ENCODE measurements at places on chromosomes 3 and 15.

DNA sequence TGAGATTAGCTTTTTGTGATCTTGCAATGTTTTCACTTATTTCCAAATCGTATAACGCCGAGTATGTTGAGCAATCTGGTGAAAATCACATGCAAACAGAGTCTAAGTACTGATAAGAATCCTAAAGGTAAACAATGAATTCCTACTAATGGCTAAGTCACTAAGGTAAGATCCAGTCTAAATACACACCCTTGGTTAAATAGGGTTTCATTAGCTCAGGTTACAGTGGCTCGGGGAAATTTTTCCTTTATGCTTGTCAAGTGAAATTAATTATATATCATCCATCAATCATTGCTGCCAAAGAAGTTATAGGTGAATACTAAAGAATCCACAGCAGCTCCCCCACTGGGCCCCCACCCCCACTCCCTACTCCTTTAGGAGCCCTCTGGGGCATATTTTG, 139.3 kb downstream of the SOX2 start:
- no peak for DNase-seq

DNA sequence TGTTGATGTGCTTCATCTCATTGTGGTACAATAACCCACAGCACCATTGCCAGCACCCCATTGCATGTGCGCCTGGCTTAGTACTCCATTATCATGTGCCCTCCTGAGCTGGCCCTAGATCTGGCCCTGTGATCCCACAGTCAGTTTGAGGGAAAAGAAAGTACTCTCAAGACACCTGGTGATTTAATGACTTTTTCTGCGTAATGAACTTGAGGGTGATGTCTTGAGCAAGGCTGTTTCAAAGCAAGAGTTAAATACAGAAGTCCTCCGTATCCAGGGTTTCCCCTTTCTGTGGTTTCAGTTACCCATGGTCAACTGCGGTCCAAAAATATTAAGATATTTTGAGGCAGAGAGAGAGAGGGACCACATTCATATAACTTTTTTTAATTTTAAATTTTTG, 16.3 kb downstream of the C3orf20 start:
- DNase-seq = no peak

DNA sequence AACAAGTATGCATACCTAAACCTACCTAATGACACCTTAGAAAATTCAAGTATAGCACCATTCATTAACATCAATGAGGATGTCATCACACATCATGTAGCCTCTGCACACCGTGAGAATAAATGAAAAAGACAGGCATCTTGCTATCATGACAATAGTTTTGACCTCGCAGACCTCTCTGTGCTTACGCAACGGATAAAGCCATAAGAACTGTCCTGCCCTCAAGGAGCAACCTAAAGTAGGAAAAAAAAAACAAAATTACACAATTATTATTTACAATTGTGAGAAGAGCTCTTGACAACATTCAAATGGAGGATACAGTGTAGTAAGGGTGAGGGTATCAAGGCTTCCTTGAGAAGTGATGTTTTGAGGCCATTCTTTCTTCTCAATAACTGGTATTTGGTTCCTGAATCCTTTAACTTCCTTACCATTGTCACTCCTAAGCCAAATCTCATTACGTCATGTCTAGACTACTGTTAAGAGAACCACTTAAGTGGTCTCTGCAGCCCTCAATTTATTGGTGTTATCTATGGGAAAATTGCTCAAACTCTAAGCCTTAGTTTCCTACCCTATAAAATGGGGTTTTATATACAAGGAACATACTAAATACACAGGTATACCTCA, 7.0 kb upstream of the SETD5 start:
- DNase-seq = no peak

DNA sequence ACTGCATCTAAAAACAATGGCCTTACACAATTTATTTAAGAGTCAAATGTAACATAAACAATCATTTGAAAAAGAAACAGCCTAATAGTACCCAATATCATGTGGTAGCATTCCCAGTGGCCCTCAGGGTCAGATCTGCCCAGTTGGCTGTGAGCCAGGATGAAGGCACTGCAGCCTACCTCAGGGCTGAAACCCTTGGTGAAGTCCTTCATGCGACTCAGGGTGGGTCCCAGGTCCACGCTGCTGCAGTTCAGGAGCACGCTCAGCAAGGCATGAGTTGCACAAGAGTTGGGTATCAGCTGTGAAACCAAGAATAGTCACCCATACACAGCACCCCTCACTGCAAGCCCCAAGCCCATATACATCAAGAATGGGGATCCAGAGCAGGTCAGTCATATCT, 37.1 kb downstream of the SEMA3G start:
- no peak for DNase-seq

DNA sequence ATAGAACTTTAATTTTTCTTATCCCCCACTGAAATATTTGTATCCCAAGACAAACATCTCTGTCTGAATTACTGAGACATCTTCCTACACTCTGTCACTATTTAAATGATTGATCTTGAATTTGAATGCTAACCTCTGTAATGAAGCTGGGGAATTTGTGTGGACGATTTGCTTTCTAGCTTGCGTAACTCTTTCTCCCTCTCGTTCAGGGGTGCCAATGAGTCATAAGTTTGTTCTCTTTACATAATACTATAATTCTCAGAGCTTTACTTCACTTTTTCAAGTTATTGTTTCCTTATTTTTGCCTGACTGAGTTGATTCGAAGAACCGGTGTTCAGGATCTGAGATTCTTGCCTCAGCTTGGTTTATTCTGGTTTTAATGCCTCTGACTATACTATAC, 783.3 kb upstream of the CADM2 start:
- no peak for DNase-seq

DNA sequence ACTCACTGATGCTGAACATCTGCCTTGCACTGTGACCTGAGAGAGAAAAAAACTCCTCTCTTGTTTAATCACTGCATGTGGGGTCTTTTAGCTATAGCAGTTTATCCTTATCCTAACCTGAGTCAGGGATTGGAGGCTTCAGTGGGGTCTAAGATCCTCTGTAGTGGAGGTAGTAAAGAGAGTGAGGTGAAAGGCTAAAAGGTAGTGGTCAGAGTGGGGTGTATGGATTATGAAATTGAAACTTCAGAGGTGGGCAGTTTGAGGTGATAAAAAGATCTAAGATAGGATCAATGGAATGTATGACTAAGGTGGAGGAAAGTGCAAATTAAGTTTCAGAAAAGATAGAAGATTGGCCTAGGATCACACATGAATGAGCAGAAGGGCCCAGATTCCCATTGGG, 36.5 kb downstream of the DET1 start:
- DNase-seq = no peak

DNA sequence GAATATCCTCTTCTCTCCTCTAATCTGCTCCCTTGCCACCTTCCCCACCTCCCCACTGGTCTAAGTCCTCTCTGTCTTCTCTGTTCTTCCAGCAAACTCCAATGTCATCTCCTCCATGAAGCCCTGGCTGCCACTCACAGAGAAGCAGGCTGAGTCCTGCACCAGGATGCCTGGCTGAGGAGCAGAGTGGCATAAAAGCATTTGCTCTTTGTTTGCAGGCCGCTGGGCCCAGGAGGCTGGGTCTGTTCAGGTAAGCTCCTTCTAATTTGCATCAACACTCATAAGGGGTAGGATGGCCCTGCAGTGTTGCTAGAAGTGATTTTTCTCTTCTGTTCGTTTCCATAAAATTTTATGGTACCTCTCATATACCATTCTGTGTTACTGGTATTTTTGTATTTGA, 43.2 kb upstream of the KLHL25 start:
- DNase-seq = no peak

DNA sequence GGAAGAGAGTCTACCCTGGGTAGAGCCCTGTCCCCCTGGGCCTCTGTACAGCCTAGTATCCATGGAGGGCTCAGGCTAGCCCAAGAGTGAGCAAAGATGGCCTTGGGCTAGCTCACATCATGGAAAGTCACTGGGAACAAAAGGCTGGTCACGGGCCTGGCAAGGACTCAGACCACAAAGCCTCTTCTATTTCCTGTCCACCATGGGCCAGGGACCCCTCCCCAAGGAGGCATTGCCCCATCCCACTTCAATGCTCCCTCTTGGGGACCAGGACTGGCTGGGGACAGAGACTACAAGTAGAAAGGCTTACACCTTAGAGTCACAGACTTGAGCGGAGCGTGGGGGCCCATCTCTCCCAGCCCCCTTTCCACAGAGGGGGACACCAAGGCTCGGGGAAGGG, 16.9 kb downstream of the DUSP7 start:
- no peak for DNase-seq

DNA sequence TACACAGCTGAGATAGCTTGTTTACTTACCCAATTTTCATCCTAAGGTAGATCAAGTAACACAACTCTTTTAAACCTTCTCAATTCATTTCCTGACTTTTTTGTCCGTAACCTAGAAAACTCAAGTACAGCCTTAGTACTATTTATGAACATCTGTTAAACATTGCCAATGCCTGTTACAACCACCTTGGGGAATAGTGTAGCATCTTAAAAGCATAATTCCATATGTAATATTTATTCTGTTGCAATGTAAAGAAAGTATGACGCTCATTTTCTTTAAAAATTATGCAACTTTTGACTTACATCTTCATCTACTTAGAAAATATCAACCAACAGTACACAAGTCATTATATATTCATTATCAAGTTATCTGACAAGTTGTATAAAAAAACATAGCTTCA, 54.6 kb downstream of the SUCLG2 start:
- no peak for DNase-seq

- no peak for DNase-seq
Measured at GRCh38 chr15:90706394-90707327, 10.5 kb upstream of the BLM start.

GRCh38 chr3:193372783-193373182, 5.8 kb downstream of the ATP13A5 start:
- no peak for DNase-seq

DNA sequence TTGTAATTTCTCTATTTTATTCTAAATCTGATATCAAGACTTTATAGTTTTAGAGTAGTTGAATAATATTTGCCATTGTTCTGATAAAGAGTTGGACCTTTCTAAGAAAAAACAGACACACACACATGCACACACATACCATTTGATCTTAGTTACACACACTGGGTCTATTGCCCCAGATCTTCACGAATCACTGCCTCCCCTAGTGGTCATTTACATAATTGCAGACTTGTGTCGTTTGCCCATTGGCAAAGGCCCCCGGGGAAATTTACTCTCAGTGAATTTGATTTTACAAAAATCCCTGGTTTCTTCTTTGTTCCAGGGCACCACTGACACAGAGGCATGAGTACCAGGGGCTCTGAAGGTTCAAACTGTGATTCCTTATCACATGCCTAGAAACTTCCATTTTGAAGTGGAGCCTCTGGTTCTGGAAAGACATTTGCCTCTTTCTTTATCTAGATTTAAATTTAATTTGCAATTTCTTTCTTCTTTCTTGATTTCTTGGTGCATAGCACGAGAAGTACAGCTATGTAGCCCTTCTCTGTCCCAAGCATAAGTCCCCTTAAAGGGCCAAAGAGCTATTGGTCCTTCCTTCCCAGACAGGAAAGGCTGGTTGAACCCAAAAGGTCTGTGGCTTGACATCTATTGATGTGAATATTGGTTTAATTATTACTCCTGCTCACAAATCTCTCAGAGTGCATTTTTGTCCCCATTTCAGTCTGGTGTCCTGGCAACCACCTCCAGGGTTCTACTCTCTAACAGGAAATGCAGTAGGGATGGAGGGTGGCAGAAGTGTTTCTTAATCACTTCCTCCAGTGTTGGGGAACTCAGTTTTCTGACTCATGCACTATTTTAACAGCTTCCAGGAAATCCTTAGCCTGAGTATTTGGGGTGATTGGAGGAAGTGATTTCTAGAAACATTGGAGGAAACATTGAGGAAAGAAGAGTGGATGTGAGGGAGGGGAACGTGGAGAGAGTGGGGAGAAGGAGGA, 32.4 kb upstream of the SLC6A11 start:
- DNase-seq = no peak

DNA sequence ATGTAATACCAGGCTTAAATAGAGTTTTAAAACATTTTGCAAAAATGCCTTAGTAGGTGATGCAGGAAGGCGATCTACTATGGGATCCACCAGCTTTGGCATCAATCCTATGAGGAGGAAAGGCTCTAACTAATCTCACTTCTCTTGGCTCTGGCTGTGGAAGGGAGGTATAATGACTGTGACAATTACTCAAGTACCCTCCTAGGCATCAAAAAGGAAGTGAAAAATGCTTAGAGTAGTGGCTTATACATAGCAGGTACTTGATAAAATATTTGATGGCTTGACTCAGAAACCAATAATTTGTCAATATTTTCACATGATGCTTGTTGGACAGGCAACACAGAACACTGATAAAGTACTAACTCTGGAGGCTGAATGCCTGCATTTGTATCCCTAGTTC, 34.1 kb upstream of the SERPINI2 start:
- DNase-seq = no peak

- DNase-seq = no peak
Measured at GRCh38 chr3:32165442-32165841, 59.0 kb downstream of the GPD1L start.

DNA sequence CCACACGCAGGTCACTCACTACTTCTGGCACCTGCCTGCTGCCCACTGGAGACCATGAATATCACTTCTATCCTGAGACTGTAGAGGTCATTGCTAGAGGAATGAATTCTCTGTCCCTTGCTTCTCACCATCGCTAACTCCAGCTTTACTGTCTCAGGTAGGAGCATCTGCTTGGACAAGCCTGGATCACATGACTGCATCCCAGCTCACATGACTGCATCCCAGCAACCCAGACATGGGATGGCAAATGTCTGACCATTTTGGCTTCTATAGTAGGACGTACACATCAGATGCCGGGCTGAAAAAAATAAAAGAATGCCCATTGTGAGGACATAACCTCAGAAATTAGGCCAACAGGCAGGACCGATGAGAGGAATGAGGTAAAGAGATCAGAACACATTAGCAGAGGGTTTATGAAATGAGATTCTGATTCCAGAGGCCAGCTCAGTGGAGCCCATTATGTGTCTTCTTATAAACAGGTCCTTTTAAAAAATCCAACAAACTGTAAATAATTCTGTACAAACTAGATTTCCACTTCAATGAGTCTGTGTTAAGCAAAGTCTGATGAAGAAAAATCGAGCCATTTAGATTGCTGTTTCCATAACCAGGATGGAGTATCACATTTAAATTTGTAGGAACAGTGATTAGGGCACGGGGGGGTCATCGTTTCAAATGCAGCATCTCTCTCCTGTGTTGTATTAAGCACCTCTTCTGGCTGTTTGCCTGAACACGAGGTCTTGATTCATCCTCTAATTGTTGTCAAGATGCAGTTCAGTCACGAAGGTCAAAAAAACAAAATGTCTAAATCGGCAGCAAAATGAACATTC, 126.7 kb downstream of the MTHFS start:
- no peak for DNase-seq

- DNase-seq = no peak
Measured at GRCh38 chr3:66199089-66199473, 21.7 kb upstream of the SLC25A26 start.

All from esophagus squamous epithelium (tissue), 5 donors.